LNCaP clone FGC (cell line): ENCODE measurements at places on chromosomes 6 and 20.
A peak's percentile ranks its signal among the peaks of the same experiment; 100 is the strongest.

DNA sequence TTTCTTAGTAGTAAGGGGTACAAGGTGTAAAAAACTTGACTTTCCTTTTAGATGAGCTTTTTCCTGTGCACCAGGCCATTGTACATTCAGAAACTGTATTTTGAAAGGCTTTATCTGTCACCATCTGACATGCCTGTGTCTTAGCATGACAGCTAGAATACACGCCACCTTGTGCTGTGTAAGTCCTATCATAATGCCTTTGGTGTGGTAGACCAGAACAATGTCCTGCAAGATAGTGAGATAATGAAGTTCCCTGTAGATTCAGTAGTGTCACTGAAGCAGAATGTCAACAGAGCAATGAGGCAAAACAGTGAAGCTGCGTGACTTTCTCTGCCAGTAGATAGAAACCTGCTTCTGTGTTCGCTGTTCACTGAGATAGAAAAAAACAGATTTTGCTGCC is 105.8 kb downstream of the JAG1 start:
- DNase-seq = no peak

DNA sequence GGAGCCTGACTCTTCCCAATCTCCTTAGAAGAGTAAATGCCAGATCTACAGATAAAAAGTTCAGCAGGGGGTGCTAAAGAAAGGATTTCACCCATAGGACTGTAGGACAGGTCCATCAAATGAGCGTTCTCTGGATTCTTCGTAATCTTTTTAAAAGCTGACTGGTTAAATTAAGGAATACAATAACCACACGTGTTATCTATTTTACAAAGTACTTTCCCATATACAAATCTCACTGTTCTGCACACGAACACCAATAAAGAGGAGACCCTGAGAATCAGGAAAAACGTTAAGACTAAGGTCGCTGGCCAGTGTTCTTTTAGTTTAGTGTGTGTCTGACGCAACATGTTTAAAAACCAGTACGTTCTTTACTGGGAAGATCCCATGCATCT is 542 bp downstream of the TUBE1 start:
- peak; percentile 11 for DNase-seq

- peak; percentile 76 for DNase-seq
These were observed 14.4 kb upstream of the TRIB3 start for GRCh38 chr20:366041-366718.

DNA sequence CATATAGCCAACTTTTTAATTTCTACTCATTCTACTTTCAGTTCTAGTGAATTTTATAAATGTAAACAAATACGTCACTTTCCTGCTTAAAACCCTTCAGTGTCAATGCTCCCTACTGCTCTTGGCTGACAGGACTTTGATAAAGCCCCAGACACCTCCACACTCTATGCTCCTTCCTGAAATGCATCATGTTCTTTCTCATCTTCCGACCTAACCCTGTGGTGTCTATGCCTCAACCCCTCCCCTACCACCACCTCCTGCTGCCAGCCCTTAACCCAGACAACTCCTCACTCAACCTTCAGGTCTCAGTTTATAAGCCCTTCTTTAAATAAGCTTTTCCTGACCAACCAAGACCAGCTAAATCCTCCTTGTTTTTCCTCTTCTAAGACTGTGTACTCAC is 19.1 kb downstream of the TLDC2 start:
- no peak for DNase-seq

- peak; percentile 89 for DNase-seq
These were observed at the start of the genes ADAT2 and PEX3 for GRCh38 chr6:143450453-143451371. TSS of gene ADAT2 (minus strand) at chr6:143450695. CDS start at chr6:143450658, 37 bp downstream. TSS of gene PEX3 (plus strand) at chr6:143450805. CDS start at chr6:143451043, 238 bp downstream.

- DNase-seq = no peak
These were observed 69.3 kb downstream of the CLIC5 start for GRCh38 chr6:45946352-45946751.

- DNase-seq = no peak
These were observed 56.5 kb upstream of the ADGRF1 start for GRCh38 chr6:47098570-47098993.

GRCh38 chr6:116631379-116631990 is 15.2 kb downstream of the RSPH4A start:
- DNase-seq = peak; percentile 36

DNA sequence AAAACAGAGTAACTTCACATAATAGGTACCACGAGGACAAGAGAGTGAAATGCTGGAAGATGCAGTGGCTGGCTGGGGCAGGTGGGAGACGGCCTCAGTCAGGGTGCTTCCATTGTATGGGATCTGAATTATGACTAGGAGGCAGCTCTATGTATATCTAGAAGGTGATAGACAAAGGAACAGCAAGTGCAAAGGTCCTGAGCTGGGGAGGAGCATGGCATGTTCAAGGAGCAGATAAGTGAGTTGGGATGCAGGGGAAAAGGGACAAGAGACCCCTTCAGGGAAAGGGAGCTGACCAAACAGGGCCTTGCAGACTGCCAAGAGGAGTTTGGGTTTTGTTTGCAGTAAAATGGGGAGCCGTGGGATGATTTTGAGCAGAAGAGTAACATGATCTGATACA is 8.3 kb upstream of the SLC9A8 start:
- no peak for DNase-seq

DNA sequence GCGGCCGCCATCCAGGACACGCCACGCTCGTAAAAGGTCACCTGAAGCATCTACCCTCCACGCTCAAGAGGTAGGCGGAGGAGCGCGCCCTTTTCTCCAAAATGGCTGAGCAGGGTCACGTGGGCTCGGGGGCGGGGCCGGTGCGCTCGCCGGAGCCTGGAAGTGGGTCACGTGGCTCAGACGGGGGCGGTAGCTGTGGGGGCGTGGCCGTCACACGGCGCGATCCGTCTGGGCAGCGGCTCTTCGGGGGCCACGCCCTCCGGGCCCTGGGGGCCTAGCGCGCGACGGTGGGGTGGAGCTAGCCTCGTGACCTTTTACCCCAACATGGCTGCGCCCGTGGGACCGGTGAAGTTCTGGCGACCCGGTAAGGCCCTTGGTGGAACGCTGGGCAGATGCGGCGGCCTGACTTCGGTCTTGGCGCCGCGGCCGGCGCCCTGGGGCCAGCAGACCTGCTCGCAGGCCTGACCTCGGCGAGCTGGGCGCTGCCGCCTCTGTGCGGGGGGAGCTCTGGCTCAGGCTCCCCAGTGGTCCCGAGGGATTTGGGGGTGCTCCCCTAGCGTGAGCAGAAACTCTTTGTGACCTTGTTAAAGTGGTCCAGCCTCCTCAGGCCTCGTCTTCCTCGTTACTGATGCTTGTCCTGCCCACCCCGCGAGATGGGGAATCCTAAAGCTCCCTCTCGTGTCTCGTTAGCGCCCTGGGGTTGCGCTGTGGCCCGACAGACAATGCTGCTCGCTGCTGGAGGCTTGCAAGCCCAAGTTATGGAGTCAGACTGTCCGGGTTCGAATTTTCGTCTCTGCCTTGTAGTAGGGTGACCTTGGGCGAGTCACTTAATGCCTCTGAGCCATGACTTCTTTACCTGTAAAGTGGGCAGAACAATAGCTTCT is at the start of gene DHX35:
TSS of gene DHX35 (plus strand) at position 301 of the 884 bp plus-strand sequence. CDS start at position 325, 24 bp downstream.
- peak; percentile 88 for DNase-seq

DNA sequence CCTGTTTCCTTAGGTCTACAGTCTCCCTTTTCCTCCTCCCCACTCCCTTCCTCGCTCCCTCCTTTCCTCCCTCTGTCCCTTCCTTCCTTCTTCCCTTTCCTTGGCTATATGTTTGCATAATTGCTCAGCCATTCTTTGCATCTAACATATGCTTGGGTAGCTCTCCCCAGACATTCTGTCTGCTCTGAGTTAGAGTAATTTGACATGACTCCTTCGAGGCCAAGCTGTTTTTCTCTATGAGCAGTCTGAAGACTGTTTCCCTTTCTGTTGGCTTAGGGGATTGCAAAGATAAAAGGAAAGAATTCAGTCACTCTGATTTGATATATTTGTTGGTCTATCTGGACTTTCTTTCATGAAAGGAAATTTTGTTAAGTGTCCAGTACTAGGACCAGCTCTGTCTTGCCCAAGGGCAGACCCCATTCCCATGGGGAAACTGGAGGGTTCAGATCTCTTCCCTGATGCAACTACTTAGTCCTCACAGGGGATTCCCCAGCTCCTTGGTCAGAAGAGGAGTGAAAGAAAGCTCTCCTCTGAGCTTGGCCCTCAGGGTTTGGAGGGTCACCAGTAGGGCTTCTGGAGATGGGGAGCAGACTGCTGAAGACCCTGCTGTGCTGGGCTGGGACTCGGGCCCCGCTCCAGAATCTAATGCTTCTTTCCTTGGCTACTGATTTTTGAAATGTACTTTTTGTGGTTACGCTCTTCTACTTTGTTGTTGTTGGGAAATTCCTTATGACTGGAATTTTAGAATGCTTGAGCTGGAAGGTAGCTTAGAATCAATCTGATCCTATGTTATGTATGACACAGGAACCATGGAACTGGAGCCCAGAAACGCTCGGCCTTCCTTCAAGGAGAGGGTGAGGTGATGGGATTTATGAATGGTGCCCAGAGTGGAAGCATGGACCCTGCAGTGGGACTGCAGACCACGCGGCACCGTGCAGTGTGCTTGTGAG is 63.7 kb upstream of the SLC22A23 start:
- no peak for DNase-seq

GRCh38 chr6:137928286-137928685 is 61.2 kb downstream of the TNFAIP3 start:
- DNase-seq = no peak

- DNase-seq = no peak
These were observed 37.7 kb upstream of the PXDC1 start for GRCh38 chr6:3789018-3789895.

DNA sequence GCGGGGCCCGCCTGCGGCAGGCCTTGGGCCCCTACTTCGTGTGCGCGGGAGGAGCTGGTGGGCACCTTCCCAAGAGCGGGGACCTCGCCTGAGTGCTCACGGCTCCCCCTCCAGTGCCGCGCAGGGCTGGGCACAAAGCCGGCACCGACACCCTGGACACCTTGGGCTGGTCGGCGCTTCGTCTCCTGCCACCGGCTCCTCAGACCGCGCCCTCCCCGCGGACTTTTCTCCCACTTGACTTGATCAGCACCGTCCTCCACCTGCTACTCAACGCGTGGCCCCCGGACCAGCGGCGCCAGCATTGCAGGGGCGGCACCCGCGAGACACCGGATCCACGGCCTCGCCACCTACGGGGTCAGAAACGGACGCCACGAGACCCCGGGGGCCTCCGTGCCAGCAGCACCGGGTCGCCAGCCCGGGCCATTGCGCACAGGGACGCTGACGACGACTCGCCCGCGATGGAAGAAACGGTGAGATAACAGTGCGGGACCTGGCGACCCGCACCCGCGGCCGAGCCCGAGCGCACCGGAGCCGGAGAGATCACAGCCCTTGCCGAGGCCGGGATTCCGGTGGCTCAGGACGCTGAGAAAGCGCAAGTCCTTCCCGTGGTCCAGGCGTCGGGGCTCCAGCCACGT is 154.2 kb downstream of the DLL1 start:
- no peak for DNase-seq

- DNase-seq = no peak
These were observed 4.5 kb downstream of the ETV7 start for GRCh38 chr6:36382976-36383375.

DNA sequence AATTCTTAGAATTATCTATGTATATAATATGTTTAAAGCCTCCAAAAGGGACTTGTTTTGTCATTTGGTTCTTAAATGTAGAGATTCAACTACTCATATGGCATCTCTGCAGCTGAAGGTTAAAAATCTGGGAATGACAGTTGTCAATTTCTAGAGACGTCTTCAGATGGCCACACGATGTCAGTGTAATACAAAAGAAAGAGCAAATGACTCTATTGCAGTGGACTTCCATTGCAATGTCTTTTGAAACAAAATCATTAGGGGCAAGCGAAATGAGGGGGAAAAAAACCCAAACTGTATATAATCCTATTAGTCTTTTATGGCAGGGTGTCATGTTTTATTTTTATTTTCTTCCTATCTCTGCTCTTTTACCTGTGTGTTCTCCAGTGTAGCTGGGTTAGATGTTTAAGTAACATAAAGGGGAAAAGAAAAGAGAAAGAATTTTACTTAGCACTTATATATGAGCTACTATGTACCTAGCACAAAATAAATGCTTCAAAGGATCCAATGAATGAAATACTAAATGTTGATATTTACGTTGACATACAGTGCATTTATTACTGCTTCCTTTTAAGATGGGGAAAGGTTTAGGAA is 26.2 kb downstream of the CCN2 start:
- no peak for DNase-seq

DNA sequence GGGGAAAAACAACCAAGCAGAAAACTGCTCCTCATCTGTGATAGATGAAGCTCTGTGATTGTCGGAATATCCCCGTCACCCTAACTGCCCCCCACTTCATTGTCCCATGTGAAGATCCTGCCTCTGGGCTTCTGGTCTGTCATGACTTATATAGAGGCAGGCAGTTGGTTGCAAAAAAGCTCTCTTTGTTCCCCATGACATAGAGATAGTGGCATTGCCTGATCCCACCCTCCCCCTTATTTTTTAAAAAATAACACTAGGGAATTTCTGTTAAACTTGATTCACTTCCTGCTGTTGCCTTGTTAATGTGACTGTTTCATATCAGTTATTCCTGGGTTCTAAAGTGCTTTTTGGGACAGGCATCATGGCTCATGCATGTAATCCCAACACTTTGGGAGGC is 203.1 kb downstream of the JARID2 start:
- no peak for DNase-seq

- DNase-seq = no peak
These were observed 48.7 kb upstream of the CLVS2 start for GRCh38 chr6:122947355-122947754.

DNA sequence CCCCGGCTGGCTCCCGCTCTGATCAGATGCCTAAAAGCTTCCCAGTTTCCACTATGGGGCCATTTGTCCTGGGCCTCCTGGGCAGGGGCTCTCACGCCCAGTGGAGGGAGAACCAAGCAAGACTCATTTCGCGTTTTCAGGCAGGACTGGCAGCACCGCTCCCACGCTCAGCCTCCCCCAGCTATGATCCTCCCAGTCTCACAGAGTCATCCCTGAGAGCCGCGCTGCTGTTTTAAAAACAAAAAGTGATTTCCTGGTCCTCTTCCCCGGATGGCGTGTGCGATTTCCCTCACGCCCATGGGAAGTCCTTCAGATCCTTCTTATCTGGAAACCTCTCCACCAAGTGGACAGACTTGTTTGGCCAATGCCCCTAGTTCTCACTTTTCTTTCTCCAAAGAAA is at the start of gene ADGRF5:
TSS of gene ADGRF5 (minus strand) at position 208 of the 400 bp plus-strand sequence. CDS start 15,176 bp downstream, outside the sequence.
- DNase-seq = no peak

GRCh38 chr20:49851991-49852390 is 39.4 kb downstream of the SLC9A8 start:
- no peak for DNase-seq

- DNase-seq = no peak
These were observed 12.5 kb downstream of the RPS6KA2 start for GRCh38 chr6:166614589-166614988.
